AG04450 (cell line): ENCODE measurements at places on chromosomes 5 and 9.

DNA sequence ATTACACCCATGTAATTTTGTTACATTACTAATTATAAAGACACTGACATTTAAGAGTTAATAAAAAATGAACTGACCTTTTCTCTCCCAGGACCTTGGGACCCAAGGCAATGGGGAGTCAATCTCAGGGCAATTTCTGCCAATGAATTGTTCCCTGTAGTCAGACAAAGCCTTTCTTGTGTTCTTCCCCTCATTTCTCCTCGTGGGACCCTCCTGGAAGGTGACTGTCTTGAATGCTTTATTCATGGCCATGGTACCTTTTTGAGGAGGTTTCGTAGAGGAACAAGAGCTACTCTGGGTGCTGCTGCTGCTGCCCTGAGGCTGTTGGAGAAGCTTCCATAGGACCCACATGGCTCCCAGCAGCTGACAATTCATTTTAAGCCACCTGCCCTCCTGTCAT is 190.3 kb downstream of the SNX18 start:
- DNase-seq, result no peak

- DNase-seq, result no peak
Measured at GRCh38 chr9:129624947-129625346, 1.0 kb upstream of the NTMT1 start.

DNA sequence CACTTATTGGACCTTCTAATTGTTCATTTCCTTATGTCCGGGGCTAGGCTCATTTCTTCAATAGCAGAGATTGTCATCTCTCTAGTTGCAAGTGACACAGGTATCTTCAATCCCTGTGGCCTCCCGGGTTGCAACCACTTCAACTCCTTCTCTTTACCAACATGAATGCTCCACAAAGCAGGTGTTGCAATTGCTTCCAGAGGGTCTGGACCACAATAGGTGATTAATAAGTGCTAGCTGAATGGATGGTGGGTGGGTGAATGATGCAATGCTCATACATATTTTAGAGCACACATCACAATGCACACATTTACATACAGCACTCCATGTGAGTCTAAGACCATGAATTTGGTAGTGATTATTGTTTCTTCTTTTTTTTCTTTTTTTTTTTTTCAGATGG is 2.6 kb downstream of the CEMIP2 start:
- DNase-seq, result no peak

DNA sequence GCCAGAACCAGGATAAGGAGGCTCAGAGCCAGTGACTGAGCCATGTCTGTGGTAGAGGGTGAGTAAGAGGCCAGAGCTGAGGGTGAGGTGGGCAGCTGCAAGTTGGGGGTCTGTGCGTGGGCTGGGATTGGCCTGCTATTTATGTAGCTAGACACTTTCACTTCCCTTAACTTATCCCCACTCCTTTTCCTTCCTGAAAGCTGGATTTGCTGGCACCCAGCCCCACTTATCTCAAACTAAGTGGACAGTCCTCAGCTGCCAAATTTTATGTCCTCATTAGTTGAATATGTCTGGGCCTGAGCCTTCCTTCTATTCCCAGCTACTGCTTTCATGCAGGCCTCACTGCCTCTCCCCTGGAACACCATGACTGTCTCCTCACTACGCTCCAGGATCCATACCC is at the start of gene CCL21:
CCL21 (minus strand) TSS at position 114 of the 400 bp plus-strand sequence; CDS start at position 44, 70 bp downstream.
- no peak for DNase-seq

DNA sequence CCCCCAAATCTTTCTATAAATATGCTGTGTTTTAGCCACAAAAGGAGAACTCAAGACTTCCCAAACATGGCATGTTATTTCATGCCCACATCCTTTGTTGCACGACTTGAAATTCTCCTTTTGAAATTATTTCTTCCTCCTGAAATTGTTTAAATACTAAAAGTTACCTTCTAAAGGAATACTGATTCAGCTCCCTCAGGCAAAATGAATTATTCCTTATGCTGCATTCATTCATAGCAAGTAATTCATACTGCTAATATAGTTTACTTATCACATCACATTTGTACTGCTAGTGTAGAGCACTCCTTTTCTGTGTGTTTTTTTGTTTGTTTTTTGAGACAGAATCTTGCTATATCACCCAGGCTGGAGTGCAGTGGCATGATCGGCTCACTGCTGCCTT is 45.7 kb downstream of the BHMT start:
- no peak for DNase-seq

GRCh38 chr9:99056886-99057664 is 47.8 kb upstream of the TGFBR1 start:
- DNase-seq, result no peak

DNA sequence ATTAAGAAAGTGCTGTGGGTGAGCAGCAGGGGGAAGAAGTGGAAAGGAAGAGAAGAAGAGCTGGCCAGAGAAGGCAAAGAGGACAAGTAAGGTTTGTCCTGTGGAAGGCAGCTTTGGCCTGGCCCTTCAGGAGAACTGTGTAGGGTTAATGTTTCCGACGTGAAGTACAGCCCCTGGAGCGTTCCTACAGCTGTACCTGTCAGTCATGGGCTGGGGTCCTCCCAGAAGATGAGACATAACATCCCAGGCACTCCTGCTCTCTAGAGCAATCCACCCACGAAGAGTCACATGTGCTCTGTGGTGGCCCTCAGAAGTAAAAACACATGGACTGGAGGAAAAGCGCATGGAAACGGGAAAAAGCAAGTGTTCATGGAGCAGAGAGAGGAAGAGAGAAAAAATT is 237.4 kb downstream of the CAAP1 start:
- no peak for DNase-seq

DNA sequence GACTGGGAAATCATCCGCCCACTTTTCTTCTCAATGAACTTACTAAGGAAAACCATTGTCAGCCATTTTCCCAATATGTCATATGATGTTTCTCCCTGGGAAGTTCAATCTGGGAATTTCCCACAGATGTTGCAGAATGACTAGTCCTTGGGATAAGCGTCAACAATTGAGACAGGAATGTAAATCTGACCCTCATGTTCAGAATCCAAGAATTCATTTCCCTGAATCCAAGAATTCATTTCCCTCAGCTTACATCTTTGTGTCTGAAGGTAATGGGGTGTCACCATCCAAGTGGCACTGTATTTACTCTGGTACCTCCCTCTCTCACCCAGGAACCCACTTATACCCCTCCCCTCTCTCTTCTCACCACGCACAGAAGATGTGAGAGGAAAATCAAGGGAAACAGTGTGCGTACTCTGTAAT is 7.4 kb downstream of the KLF9 start:
- peak; percentile 93 for DNase-seq

GRCh38 chr9:76943054-76943453 is 37.1 kb upstream of the PRUNE2 start:
- no peak for DNase-seq
